ENCODE measurements at places on chromosomes 3 and 15. TPM values are rescaled to one million over a fixed set of nuclear protein-coding genes. Genes with fewer than 3 reads are reported as not detected.

GRCh38 chr3:9812870-9813483 lies 2.9 kb downstream of the TTLL3 start:
- DNase-seq = no peak

- no peak for DNase-seq
These were observed 524.9 kb downstream of the NTRK3 start for GRCh38 chr15:87731630-87732029.

DNA sequence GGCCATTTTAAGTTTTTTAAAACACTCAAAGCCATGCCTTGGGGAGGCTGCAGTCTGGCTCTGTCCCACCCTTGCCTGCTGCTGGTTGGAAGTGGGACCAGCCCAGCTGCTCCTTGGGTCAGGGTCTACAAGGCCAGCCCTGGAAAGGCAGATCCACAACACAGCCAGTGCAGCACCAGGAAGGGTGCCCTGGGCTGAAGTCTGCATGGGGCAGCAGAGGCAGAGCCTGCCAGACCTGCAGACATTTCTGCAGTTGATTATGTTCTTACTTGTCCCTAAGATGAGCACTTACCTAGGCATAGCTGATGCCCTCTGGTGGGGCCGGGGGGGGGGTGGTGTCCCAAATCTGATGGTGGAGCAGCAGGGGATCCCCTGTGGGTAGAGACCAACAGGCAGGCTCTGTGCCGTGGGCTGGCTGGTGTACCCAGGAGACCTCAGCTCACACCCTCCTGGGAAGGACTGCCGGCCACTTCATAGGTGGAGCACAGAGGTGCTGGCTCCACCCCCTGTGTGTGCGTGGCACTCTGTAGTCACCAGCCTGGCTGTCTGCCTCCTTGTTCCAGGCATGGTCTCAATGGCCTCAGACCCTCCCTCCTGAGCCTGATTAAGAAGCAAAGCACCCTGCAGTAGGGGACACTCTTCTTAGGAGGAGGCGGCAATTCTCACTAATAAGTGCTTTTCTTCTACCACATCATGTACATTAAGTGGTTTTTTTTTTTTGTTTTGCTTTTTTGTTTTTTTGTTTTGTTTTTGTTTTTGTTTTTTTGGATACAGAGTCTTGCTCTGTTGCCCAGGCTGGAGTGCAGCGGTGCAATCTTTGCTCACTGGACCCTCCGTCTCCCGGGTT lies 97.4 kb upstream of the KLF13 start:
- no peak for DNase-seq

Gene DNAH1
- 0.70 TPM for polyA plus RNA-seq

Gene BFSP2
- not detected for polyA plus RNA-seq
